ENCODE measurements at places on chromosomes 1 and 21.

DNA sequence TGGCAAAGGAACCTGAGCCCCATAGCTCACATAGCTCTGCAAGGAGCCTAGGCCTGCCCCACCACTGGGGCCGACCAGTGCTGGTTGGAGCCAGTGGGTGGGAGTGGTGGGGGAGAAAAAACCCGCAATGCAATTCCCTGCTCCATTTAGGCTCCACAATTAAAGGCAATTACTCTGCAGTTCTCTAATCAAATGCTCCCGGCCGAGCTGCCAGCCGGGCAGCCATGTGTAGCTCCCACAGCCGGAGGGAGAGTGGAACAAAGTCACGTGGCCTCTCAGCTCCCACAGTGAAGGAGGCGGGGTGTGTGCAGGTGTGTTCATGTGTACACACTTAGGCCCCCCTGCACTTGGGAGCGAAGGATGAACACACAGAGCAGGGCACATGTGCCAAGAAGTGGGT is 81.6 kb downstream of the KIRREL1 start:
- DNase-seq, result no peak

DNA sequence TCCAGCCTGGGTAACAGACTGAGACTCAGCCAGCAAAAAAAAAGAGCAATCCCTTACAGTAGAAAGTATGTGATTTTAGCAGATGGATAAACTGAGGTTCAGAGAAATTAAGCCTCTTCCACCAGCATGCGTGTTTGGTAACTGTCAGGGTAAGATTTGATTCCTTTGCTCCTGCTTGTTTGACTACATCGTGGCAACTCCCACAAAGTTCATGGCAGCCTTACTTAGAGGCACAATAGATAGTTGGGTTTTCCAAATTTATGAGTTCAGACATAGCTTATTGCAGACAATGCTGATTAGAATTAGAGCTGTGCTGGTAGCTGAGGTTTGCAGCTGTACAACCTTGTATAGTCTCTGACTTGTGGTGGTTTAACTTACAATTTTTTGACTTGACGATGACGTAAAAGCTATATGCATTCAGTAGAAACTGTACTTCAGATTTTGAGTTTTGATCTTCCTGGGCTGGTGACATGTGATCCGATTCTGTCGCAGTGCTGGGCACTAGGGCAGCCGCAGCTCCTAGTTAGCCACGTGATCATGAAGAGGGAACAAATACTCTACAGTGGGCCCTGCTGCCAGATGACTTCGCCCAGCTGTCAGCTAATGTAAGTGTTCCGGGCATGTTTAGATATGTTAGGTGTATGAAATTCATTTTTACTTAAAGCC is 167.8 kb downstream of the DHRS3 start:
- no peak for DNase-seq

DNA sequence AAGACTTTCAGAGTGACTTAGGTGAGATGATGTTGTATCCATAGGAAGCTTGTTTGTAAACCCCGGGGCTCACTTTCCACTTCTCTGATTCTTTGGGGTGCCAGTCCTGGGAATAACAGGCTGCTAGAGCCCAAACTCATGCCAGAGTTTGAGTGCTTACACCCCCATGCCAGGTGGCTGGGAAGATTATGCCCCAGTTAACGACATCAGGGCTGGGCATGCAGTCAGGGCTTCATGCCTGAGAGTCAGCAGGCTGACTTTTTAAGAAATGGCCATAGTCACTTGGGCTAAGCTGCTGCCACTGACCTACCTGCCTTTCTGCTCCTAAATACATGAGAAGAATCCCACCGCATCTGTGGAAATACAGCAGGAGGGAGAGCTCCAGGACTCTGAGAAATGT is 425.6 kb upstream of the VAMP3 start:
- DNase-seq, result no peak

- DNase-seq, result no peak
These were observed 34.1 kb upstream of the PRDM15 start for GRCh38 chr21:41913230-41913629.

DNA sequence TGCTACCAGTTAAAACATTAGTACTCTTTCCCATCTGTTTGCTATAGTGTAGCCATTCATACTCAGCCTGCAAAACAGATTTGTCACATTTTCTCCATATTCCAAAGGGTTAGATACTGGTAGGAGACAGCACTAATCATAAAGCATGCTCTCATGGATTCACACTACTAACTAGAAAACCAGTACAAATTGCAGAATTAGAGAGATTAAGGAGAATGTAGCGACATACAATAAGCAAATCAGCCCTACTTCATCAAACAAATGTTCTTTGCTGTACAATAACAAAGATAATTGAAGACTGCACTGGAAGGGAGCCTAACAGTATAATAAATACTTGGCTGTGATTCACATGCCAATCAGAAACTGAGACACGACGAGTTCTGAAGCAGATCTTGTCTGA is 368.0 kb upstream of the PRMT6 start:
- no peak for DNase-seq

DNA sequence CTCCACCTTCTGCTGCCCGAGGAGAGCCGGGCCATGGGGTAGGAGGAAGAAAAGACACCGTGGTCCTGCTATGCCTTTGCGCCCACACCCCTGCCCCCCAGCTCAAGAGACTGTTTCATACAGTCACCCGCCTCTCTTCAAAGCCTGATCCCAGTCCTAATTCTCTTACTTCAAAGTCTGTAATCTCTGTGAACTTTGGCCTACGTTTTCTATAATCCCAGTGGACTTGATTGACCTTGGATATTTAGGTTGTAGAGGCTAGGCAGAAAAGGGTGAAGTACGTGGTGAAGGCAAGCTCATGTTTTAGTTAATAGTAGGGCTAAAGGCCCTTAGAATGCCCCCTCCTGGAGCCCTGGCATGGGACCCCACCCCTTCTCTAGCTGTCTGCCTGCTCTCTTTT is 28.4 kb downstream of the VPS13D start:
- no peak for DNase-seq

DNA sequence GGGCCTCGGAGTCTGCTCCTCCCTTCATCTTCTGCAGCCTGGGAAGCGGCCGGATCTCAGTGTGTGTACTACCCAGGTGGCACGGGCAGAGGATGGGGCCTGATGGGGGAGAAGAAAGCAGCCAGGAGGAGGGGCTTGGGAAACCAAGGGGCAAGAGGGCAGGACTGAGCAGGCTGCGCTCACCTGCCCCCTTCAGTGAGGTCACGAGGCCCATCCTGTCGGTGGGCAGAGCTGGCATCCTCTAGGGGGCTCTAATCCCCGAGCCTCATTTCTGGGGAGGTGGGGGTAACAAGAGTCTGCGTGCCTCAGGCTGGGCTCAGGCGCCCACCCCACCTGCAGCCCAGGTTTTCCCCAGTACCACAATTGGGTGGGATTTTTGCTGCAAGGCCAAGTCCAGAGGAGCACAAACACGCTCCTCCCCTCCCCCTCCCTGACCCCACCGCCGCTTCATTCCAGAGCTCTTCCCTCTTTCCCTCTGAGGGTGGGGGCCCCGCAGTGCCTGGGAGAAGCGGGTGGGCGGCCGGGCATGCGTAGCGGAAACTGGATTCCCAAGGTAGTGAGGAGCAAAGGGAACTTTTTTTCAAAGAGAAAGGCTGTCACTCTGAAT is 1.8 kb upstream of the WNT3A start:
- DNase-seq, result no peak

GRCh38 chr1:89698624-89699023 is 65.7 kb downstream of the LRRC8C start:
- DNase-seq, result no peak

- no peak for DNase-seq
These were observed 47.2 kb downstream of the HSD3B1 start for GRCh38 chr1:119554183-119554582.

DNA sequence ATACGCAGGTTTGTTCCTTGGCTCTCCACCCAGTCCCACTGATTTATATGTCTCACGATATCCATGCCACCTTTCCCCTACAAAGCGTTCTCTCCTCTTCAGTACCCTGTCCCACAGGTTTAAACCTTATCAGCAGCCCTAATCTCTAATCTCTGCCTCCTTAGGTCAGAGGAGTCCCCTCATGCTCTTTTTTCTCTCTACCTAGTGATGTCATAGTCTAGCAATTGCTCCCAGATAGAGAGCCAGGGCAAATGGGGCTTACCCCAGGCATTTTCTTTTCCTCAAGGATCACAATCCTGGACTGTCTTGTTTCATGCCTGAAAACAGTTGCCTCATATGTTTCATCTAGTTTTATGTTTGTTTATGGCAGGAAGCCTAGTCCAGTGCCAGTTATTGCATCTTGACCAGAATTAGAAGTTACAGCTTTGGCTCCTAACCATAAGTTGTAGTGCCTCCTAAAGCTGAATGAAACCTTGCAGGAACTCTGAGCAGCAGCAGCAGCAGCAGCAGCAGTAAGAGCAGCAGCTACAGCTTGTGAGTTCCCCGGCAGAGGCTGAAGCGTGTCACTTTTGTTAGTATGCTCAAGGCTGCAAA is 26.7 kb upstream of the TP53BP2 start:
- no peak for DNase-seq

GRCh38 chr1:196877964-196878363 is 9.9 kb upstream of the CFHR4 start:
- DNase-seq, result no peak

- no peak for DNase-seq
These were observed 256.7 kb upstream of the CACYBP start for GRCh38 chr1:174742805-174743653.

GRCh38 chr1:35544976-35545375 is 12.2 kb downstream of the KIAA0319L start:
- DNase-seq, result no peak

GRCh38 chr1:76092812-76093211 is 18.3 kb downstream of the ST6GALNAC3 start:
- no peak for DNase-seq

DNA sequence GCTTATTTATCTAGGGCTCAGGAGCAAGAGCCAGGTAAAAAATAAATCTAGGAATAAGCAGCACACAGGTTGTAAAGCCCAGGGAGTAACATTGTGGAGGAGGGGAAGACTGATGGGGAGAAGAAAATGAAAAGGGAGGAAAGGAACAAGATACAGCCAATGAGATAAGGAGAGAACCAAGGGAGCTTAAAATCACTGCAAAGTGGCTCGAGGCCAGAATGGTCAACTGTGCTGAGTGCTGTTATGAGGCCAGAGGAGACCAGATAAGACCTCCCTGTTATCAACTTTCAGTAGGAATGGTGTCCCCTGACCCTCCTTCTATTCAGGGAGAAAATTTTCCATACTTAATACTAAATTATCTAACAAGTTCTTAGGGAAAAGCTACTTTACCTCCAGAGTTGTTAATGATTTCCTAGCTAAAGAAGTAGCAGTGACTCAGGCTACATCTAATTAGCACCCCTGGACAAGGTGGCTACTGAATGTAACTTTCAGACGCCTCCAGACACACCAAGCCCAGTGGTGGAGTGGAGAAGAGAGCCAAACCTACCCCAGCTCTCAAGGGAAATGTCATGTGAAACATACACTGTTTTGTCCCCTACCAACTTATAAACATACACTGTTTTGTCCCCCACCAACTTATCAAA is 25.5 kb downstream of the ENAH start:
- no peak for DNase-seq

DNA sequence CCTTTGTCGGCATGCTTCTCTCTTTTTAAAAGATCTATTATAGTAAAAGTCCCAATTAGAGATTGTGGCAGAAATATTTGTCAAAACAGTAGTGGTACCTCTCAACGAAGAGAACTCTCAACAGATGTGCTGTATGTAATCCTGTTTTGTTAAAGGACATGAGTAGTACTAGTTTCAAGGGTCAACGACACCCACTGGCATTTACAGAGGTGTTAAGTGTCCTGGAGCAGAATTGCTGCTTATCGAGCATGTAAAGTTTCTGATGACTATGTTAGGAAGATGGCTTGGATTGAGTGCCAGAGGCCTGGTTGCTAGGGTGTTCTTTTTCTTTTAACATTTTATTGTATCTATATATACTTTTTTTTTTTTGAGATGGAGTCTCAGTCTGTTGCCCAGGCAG is 27.1 kb downstream of the CELF3 start:
- DNase-seq, result no peak

- DNase-seq, result no peak
These were observed 34.0 kb downstream of the DNAI4 start for GRCh38 chr1:66890621-66891020.

DNA sequence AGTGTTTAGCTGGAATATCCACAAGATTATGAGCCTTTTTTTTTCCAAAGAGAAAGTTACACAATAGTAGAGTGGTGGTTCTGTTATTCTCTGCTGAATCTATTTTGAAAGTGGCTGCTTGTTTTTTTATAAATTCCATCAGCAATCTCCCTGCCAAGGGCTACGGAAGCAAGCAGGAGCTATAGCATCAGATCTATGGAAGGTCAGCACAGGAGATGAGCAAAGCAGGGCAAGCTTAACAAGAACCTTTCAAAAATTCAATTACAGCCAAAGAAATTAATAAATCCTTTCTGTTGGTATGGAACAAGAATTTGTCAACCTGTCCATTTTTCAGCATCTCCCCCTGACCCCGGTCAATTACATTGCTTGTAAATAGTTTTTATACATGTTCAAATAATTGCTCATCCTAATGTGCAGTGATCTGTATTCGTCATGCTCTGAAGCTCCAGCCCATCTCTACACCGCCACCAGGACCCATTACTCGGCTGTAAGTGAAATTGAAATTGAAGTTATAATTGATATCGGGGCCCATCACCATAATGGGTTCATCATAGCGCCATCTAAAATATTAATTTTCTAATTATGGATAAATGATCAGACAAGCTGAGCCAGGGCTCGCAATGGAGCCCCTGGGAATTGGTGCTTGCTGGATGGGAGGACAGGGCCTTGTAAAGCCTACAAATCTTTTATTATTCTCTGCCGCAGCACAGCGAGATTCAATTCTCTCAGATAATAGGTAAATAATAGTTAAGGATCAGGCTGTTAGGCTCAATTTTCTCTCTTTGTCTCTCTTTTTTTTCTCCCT is 215.1 kb downstream of the ATG4C start:
- DNase-seq, result no peak

DNA sequence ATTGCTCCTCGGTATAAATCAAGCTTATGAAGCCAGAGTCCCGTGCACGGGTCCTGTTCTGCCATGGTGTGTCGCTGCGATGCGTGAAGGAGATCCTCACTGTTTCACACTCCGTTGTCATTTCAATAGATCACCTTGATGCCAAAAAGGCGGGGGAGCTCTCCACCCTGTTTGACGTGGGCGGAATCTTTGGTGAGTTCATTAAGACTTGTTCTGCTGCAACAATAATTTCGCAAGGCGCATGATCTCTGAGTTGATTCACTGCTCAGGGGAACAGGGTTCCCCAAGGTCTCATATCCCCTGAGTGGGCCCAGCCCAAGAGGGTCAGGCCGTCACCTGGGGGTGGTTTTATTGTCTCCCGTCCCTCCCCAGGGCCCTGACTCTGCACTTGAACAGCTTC is 50.0 kb downstream of the SLC37A1 start:
- DNase-seq, result no peak

DNA sequence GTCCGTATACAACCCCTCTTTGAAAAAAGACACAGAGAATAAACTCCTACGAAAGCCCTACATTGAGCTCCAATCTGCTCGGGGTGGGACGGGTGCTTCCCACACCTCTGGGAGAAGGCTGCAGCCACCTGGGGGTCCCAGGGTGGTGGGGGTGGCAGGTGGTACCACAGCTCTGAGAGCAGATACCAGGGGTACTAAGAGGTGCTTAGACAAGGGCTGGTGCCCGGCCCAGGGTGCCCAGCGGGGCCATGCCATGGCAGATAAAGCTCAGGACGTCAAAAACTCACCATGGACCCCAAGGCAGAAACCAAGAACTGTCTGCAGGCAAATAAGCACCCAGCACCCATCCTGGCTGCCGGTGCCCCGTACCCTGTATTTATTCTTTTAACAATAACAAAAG is 75.1 kb downstream of the SPSB1 start:
- DNase-seq, result no peak

GRCh38 chr1:8679395-8679800 is 138.0 kb downstream of the RERE start:
- no peak for DNase-seq

Measured in esophagus squamous epithelium (tissue), 5 donors.